Hematopoietic multipotent progenitor cell treated with erythropoietin and hydrocortisone succinate and interleukin-3 and kit ligand, for 8 days (in vitro differentiated cells): ENCODE measurements at places on chromosomes 11 and 22.

DNA sequence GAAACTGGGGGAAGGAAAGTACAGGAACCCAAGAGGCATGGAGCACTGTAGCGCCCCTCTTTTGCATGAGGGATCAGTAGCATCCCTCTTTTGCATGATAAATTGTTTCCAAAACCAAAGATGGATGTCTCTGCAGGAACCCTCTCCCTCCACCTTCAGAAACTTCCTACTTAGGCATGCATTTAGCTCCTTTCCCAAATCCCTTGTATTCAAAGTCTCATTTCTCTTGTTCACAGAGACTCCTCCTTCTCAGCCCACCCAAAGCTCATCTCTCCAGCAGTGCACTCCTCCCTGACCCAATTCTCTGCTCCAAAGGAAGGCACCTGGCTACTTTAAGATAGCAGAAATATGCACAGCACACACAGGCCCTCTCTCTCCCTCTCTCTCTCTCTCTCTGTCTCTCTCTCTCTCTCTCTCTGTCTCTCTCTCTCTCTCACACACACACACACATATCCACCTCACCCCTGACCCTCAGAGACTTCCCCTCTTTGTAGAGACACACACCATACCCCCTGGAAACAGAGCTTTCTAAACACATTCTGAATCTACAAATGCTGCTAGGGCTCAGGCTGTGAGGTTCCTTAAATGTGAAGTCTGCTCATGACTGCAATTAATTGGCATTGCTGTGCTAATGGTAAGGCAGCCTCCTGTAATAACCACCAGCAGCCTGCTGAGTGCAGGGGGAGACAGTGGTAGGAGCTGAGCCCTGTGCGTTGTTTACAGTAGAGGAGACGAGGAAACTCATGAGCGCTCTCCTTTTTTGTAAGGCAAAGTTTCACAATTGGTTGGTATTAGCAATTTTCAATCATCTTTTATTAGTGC, 519.6 kb downstream of the NTM start:
- no peak for DNase-seq

DNA sequence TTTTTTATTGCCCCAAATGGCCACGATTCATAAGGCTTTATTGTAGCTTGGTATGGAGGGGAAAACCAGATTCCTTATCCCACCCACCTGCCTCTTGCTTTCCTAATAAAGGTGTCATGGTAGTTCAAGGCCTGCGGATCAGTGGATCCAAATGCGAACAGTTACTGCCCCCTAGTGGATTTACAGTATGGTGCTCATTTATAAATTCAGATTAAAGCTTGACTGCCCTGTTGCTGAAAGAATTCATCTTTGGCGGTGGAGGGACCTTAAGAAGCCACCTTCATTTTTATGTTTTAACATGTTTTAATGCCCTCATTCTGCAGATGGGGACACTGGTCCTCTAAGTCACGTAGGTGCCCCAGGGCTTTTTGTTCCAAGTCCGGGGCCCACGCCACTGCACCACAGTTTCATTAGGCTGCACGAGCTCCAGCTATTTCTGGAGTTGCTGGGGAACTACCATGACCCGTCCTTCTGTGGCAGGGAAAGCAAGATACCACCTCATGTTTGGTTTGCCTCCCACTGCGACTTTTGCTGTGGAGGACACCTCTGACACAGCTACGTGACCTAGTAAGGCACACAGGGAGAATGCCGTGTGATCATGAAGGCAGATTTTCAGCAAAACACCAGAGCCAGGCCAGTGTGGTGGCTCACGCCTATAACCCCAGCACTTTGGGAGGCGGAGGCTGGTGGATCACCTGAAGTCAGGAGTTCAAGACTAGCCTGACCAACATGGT, 15.6 kb upstream of the INCENP start:
- DNase-seq: peak; percentile 79

DNA sequence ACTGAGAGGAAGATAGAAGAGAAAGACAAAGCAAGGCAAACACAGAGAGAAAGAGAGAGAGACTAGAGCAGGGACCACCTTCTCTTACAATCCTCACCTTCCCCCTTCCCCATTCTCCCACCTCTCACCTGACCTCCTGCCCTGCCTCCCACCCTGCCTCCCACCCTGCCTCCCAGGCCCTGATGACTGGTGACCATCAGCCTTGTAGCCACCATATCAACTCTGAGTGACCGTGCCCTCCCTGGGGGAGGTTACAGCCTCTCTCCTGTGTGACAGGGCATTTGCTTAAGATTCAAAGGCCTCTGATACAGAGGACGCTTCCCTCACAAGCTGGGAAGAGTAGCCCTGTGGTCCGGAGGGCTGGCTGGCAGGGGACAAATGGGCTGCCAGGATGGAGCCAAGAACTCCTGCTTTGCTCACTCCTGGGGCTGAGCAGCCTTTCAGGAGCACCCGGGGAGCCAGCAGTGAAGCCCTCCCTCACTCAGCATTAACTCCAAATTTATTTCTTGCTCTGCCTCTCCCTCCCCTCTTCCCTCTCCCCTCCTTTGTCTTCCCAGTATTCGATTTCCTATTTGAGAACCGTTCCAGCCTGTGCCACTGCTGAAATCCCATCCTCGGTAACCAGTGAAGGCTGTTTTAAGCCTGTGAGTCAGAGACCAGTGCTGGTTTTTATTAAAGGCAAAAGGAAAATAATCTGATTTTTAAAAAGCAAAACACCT, 125.2 kb upstream of the SYT13 start:
- no peak for DNase-seq

DNA sequence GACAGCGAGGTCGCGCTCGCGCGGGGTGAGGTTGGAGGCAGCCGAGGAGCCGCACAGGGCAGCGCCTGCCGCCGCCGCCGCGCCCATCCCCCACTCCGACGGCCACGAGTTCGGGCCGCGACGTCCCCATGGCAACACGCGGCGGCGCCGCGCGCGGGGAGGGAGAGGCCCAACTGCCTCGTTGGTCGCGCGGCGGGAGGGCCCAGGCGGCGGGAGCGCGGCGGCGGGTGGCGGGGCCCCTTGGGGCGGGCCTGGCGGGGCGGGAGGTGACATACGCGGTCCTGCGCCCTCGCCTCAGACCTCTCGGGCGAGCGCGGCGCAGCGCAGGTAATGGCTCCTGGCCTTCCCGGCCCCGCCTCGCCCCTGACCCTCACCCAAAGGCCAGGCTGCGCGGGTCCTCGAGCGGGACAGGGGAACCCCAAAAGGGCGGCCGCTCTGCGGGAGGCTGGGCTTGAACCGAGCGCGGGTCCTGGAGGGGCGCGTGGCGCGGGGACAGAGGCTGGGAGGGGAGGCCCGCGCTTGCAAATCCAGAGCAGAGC, at the start of gene DEUP1:
Gene DEUP1, plus strand, starts transcription at position 297 of the 539 bp plus-strand sequence. CDS start 1,518 bp downstream, outside the sequence.
- peak; percentile 9 for DNase-seq

DNA sequence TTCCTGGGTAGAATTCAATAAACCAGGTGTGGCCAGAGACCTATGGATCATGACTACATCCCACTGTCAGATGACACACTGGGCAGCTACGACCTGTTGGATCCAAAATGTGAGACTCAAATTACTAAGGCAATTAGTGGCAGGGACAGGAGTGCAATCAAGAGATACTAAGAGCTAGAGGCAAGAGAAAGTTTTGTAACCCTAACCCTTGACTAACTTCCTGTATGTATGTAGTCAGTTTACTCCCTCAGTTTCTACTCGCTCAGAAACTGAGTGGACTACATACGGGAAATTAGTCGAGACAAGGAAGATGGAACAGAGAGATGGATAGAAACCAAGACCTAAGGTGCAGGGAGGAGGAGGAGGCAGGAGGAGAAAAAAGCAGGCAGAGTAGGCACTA, 2.7 kb downstream of the CYB5R2 start:
- no peak for DNase-seq

DNA sequence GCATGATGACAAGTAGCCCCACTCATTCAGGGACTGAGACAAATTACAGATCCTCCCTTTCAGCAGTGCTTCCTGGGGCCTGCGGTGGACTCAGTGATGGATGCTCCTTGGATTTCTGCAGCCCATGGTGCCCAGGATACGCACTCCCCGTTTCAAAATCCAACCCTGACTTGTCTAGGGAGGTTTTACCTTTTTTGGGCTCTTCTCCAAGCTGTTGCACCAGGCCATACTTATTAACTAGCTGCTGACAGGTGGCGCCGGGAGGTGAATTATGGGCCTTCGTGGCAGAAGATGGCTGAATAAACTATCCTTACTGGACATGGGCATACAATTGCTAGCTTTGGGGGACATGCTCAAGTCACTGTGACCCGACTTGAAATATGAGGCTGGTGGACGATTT, 324.3 kb upstream of the SYN3 start:
- DNase-seq: no peak

- DNase-seq: no peak
Measured at GRCh38 chr22:39949964-39950737, 10.0 kb upstream of the TMA7B start.

GRCh38 chr22:38718414-38718813, 12.7 kb downstream of the GTPBP1 start:
- no peak for DNase-seq

GRCh38 chr11:62917906-62918502, 3.2 kb downstream of the CHRM1 start:
- no peak for DNase-seq
